ENCODE measurements at places on chromosomes 4 and X.

DNA sequence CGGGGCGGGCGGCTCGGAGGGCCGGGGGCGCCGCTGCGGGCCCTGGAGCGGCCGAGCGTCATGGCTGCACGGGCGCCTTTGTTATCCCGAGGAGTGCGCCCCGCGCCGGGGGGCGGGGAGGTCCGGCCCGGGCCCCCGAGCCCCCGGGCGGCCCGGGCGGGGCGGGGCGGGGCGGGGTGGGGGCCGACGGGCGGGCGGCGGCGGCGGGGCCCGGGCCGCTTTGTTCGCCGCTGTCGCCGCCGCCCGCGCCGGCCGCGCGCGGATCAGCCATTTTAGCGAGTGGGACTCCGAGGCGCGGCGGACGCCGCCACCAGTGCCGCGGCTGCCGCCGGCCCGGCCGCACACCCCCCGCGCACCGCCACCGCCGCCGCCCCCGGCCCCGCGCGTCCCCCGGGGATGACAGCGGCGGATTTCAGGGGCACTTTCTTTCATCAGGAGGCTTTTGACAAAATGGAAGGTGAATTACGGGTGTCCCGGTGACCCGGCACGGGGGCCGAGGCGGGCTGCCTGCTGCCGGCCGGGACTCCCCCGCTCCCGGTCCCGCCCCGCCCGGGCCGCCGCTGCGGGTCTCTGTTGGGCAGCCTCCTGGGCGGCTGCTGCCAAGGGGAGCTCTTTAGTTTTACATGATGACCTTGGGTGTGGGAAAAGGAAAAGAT is 1.2 kb downstream of the HMGB3 start:
- no peak for DNase-seq

GRCh38 chr4:82782626-82783345 is 15.8 kb downstream of the SCD5 start:
- DNase-seq, result no peak

- DNase-seq, result no peak
Measured at GRCh38 chrX:12403474-12404082, 265.3 kb downstream of the FRMPD4 start.

DNA sequence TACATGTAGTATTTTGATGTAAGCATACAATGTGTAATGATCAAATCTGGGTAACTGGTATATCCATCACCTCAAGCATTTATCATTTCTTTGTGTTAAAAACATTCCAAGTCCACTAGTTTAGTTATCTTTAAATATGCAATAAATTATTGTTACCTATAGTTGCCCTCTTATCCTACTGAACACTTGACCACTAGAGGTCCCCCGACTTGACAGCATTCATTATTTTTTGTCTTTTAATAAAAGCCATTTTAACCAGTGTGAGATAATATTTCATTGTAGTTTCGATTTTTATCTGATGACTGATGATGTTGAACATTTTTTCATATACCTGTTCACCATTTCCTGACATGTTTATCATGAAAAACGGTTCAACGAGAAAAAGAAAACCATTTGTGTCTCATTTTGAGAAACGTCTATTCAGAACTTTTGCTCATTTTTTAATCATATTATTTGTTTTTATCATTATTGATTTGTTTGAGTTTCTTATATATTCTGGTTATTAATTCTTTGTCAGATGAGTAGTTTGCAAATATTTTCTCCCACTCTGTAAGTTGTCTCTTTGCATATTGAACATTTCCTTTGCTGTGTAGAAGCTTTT is 199.0 kb upstream of the CXXC4 start:
- DNase-seq, result no peak

DNA sequence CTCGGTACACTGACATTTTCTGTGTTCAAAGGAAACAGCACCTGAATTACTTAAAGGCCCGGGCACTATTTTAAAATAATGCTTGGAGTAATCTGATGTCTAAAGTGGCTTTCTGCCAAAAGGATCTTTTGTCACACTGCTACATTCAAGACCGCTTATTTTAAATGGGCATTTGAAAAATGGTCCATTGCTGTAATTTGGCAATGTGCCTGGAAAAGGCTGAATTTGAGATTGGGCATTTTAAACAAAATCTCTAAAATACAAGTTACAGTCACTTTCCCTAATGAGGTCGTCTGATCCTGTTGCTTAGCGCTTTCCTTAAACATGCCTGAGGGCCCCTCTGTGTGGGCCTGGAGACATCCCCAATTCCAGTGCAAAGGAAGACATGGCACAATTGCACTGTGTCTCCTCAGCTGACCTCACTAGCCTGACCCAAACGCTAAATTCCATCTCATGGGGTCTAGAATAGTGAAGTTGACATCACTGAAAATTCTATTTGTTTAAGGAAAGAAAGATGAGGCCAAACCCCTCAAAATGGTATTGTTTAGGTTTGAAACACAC is 214.2 kb downstream of the GPC3 start:
- no peak for DNase-seq

- DNase-seq, result no peak
Measured at GRCh38 chr4:98383431-98384106, 122.4 kb downstream of the RAP1GDS1 start.

DNA sequence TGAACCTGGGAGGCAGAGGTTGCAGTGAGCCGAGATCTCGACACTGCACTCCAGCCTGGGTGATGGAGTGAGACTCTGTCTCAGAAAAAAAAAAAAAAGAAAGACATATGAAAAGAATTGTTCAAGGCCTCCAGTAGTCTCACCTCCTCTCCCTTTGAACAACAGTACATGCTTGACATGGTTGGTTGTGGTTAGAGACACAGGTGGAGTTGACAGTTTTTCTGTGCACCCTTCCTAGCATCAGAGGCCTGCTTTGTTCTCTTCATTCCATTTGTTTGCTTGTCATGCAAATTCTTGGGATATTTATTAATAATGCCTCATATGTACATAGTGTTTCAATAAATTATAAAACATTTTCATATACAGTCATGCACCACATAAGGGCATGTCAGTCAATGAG is 18.3 kb upstream of the PDCL2 start:
- DNase-seq, result no peak

GRCh38 chr4:77617203-77617602 is 11.6 kb downstream of the CXCL13 start:
- no peak for DNase-seq

- no peak for DNase-seq
Measured at GRCh38 chrX:72366701-72367454, 61.2 kb upstream of the CITED1 start.

GRCh38 chr4:3321295-3321889 is 28.6 kb downstream of the RGS12 start:
- DNase-seq, result no peak

GRCh38 chr4:159768016-159768415 is 665.1 kb downstream of the RAPGEF2 start:
- no peak for DNase-seq

DNA sequence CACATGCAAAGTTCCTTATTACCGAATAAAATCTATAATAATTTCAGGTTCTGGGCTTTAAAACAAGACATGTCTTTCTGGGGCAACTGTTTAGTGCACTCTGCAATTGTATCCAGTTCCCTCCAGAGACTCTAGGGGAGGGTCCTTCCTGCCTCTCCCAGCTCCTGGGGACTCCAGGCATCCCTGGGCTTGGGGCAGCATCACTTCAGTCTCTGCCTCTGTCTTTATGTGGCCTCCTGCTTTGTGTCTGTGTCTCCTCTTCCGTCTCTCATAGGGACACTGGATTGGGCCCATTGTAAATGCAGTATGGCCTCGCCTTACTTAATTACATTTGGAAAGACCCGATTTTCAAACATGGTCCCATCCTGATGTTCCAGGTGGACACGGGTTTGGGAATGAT is 10.9 kb upstream of the ASMTL start:
- no peak for DNase-seq

DNA sequence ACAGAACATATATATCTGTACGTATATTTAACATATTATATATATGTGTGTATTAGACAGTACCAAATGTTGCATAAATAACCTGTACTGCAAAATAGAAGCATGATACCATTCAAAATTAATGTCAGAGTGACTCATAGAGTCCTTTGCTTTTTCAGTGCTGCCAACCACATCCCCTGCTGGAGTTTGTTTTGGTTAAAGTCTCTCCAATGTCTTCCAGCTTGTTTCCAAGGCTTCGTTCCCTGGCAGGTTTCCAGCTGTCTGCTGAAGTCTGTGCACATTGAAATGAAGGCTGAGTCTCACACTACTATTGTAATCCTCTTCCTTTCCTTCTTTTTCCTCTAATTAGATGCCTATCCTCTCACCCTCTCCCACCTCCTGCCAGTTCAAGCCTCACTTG is 14.9 kb downstream of the NRK start:
- peak; percentile 20 for DNase-seq

DNA sequence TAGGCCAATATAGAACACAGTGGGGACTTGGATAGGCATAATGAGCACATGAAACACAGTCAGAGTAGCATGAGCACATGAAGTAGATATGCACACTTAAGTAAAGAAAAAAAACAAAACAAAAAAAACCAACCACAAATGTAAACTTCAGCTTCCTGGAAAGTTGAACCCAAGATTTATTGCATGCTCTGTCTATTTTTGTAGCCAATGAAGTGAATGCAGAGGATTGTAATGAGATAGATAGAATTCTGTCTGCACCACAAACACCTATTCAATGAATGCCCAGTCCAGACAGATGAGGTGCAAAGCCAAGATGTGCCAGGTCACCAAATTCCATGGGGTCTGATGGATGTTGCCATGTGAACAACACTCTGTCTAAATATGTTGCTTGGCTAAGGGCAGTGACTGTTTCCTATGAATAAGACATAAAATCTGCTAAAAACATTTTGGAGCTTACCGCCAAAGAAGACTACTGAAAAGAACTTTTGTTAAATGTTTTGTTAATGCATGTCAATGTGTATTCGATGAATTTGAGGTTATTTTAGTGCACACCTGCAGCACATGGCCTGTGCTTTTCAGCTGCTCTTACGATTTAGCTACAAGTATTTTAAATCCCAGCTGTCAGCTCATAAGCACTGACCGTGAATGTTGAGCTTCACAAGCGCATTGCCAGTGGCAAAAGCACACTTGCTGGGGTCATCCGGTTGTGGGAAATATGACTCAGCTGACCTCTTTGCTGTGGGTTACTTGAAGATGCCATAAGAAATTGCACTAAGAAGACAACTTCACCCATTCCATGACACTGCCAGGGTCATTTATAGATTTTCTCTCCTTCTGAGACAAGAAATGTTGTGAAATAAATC is 374.8 kb upstream of the GNPDA2 start:
- DNase-seq, result no peak

DNA sequence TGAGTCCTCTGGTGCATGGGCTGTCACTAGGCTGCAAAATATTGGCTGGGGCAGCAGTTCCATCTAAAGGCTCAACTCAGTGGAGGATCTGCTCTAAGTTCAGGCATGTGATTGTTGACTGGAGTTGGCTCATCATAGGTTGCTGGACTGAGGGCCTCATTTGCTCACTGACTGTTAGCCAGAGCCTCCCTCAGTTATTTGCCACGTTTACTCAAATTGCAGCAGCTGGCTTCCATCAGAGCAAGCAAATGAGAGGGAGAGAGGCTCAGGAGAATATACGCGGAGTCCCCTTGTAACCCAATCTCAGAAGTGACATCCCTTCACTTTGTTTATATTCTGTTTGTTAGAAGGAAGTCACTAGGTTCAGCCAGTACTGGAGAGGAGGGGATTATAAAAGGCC is 54.1 kb downstream of the BMP3 start:
- DNase-seq, result no peak

DNA sequence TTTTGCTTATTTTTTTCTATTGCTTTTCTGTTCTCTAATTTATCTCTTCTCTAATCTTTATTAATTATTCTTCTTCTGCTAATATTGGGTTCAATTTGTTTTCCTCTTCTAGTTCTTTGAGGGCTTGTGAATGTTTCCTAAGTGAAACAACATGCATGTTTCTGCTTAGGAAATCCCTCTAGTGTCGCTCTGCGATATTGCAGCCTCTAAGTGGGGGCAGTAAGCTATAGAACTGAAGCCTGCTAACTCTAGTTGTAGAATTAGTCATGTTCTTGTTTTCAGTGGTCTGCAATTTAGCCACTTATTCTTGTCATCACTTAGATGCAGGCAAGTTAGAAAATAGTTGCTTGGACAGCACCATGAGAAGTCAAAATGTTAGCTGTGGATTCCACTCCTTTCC is 222.6 kb downstream of the SPIN4 start:
- no peak for DNase-seq

DNA sequence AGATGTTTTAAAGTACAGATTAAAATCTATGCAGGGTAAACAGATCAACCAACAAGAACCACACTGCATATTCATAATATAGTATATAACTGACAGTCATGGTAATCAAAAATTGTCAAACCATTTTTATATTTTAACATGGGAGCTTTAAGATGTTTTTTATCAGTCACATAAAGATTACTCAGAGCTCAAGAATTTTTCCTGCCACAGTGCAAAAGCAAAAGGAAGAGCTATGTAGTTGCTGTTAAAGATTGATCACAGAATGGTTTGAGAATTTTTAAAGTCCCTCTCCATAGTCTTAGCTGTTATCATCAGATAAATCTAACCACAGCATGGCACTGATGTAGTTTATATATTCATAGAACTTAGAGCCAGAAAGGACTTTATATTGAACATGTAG is 8.5 kb downstream of the RAB9B start:
- no peak for DNase-seq

GRCh38 chrX:1493412-1493811 is 40.7 kb upstream of the ASMTL start:
- no peak for DNase-seq

DNA sequence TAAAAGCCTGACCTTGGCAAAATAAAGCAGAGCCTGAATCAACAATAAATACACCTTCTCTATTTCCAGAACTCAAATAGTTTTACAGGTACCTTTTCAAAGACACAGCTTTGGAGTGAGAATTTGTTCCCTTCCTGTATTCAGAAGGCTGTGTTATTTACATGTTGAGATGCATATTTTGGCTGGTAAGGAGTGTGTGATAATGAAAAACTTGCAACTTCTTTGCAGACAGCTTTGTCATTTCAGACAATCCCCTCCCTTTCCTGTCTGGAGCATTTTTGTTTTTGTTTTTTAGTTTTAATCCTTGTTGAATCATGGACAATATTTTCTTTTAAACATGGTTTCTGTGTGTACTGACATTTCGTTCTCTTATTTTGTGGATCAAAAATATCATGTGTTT is 493.8 kb downstream of the FAT4 start:
- no peak for DNase-seq

- DNase-seq, result no peak
Measured at GRCh38 chr4:97123573-97123972, 1019.7 kb downstream of the STPG2 start.

GRCh38 chr4:4727536-4727935 is 131.9 kb upstream of the MSX1 start:
- DNase-seq, result no peak

DNA sequence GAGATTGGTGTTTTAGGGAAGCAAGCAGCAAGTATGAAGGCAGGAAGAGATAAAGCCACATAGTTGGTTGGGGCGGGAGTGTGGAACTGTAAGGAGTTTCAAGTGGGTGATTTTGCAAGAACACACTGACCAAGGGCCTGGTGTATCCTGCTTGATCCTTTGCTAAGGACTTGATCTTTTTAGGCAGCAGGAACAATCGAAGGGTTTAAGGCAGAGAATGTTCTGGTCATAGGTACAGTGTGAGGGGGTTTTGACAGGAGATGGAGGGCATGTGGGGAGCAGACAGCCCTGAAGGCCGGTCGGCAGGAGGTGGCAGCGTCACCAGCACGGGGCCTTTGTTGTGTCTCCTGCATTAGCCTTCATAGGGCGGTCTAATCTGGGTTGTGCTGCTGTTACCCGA is 54.7 kb downstream of the FAM193A start:
- DNase-seq, result no peak

GRCh38 chrX:85215946-85216345 is 27.6 kb downstream of the SATL1 start:
- DNase-seq, result no peak

Measured in glomerular endothelial cell (primary cell).